ENCODE measurements at places on chromosomes 16 and 17. TPM values are rescaled to one million over a fixed set of nuclear protein-coding genes. Genes with fewer than 3 reads are reported as not detected.

Gene TBX2
- total RNA-seq = 2.3 TPM

Gene KRTAP4-5
- not detected for total RNA-seq

Gene USH1G
- total RNA-seq = not detected

Gene SCPEP1
- 64.4 TPM for total RNA-seq

Gene POLR3K
- total RNA-seq = 1.1 TPM

Gene FBXO39
- total RNA-seq = 0.97 TPM

Gene NUPR1
- 25.2 TPM for total RNA-seq

Gene CES5A
- total RNA-seq = not detected

Gene HOXB8
- not detected for total RNA-seq

Gene FBXL16
- total RNA-seq = under 0.01 TPM

Gene IL34
- total RNA-seq = 2.8 TPM

Gene SEC14L5
- 0.32 TPM for total RNA-seq

Gene SLFN14
- not detected for total RNA-seq

Gene SRCIN1
- total RNA-seq = not detected

Gene CNGB1
- not detected for total RNA-seq

Gene LONP2
- total RNA-seq = 69.9 TPM

Gene PPP1R27
- not detected for total RNA-seq

Gene KRT12
- not detected for total RNA-seq

Gene PHF23
- 55.7 TPM for total RNA-seq

Gene AGRP
- not detected for total RNA-seq

Gene MT1M
- total RNA-seq = 1.6 TPM
